Stimulated activated CD4-positive, alpha-beta T cell treated with anti-CD3 and anti-CD28 coated beads, Interleukin-2, amount 100 ng/mL, for 24 hours (primary cell): ENCODE measurements at places on chromosomes 6 and 20.

GRCh38 chr6:13071550-13072345 lies 256.6 kb downstream of the TBC1D7 start:
- no peak for DNase-seq

GRCh38 chr6:3750317-3751076 lies 1.0 kb downstream of the PXDC1 start:
- no peak for DNase-seq

GRCh38 chr20:63405102-63405730 lies 44.1 kb upstream of the CHRNA4 start:
- DNase-seq = no peak

DNA sequence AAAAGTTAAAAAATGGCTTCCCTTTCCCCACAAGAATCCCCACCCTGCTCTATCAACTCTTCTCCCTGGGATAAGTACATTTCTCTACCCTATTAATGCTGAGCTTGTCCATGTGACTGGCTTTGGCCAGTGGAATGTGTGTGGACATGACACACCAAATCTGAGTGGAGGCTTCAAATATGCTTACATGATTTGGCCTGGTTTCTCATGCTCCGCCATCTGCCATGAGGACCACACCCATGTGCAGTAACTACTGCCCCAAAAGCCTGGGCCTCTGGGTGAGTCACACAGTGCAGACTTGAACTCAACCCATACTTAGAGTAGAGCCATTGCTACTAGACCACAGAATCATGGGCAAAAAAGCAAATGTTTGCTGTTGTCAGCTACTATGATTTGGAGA lies 65.4 kb downstream of the PRND start:
- no peak for DNase-seq

GRCh38 chr6:31336896-31337496 lies 20.0 kb downstream of the HLA-B start:
- DNase-seq = no peak

- no peak for DNase-seq
Measured at GRCh38 chr6:113564371-113565171, 292.6 kb upstream of the MARCKS start.

GRCh38 chr6:63926950-63927927 lies 291.6 kb downstream of the PHF3 start:
- no peak for DNase-seq

GRCh38 chr20:24535941-24536730 lies 66.7 kb downstream of the SYNDIG1 start:
- DNase-seq = no peak

DNA sequence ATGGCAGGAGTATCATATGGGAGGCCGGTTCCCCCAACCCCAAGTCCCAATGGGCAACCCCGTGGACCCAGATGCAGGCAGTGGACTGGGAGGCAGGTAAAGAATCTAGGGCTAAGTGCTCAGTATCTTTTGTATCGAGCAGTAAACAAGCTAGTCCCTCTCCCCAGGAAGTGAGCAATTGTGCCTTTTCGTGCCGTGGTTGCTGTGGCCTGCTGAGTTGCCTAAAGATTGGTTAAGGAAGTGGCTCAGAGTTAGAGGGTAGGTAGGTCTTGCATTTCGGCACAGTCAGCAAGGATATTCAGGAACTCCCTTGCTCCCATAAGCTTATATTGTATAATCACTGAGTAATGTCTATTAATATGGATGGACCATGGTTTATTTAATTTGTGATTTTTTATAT lies 1.3 kb upstream of the DNAH8 start:
- peak; percentile 53 for DNase-seq

GRCh38 chr20:9705722-9706476 lies 133.0 kb downstream of the PAK5 start:
- no peak for DNase-seq

DNA sequence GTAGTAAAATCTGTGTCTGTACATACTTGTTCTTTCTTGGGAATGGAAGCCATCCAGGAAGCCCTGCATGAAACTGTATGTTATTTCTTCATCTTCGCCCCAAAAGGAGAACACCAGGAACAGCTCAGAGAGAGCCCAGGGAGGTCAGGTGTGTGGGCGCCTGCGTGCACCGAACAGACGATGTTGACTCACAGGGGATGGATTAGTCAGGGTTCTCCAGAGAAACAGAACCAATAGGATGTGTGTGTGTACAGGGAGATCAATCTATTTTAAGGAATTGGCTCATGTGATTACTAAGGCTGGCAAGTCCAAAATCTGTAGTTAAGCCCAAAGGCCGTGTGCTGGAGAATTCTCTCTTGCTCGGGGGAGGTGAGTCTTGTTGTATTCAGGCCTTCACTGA lies 45.7 kb downstream of the RNASET2 start:
- no peak for DNase-seq

DNA sequence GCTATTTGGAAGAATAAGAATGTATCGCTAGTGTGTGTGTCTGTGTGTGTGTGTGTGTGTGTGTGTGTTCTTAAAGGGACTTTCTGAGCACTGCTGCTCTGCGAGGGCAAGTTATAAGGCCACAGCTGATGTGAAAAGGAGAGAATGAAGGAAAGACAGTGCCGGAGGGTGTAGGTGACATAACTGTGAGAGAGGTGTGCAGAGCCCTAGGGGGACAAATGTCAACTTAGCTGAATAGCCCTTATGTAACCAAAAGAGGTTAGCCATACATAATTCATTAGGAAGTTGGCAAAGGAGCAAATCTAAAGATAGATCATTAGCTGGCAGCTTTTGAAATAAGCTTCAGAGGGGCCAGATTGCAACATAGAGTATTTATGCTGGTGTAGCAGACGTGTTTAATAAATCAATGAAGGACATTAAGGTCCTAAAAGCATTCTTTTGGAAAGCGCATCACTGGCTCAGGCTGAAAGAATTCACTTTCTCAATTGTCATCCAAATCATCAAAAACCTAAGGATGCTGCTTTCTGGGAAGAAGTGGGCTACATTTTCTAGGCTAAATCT lies 81.0 kb downstream of the NDUFAF5 start:
- DNase-seq = no peak

DNA sequence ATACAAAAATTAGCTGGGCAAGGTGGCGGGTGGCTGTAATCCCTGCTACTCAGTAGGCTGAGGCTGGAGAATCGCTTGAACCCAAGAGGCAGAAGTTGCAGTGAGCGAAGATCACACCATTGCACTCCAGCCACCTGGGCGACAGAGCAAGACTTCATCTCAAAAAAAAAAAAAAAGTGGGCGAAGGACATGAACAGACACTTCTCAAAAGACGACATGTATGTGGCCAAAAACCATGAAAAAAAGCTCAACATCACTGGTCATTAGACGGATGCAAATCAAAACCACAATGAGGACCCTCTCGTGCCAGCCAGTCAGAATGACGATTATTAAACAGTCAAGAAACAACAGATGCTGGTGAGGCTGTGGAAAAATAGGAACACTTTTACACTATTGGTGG lies 344.9 kb upstream of the JARID2 start:
- no peak for DNase-seq

GRCh38 chr6:170210651-170211403 lies 80.1 kb downstream of the DLL1 start:
- DNase-seq = peak; percentile 3

- peak; percentile 75 for DNase-seq
Measured at GRCh38 chr6:34055223-34055933, 90.5 kb downstream of the GRM4 start.

- DNase-seq = no peak
Measured at GRCh38 chr20:40900666-40901215, 127.9 kb upstream of the TOP1 start.

- DNase-seq = peak; percentile 59
Measured at GRCh38 chr6:63571361-63572043, 778 bp upstream of the LOC128125822 start.

- no peak for DNase-seq
Measured at GRCh38 chr6:14720411-14721102, 525.3 kb upstream of the JARID2 start.

GRCh38 chr6:143613749-143614148 lies 64.0 kb upstream of the PHACTR2 start:
- DNase-seq = no peak

GRCh38 chr20:32236048-32236533 lies 28.4 kb downstream of the POFUT1 start:
- no peak for DNase-seq

DNA sequence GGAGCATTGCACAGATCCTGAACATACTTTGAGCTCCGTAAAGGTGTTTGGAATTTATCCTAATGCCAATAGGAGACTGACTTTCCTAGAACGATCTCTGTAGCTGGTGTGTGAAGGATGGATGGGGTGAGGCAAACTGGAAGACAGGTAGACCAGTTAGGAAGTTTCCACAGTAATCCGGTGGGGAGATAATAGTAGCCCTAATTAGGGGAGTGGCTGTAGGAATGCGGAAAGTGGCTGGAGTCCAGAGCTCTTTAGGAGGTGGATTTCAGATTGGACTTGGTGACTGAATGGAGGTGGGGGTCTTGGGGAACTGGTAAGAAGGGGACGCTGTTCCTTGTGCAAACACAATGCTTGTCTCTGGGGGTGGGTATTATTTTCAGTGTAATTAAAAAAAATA lies 146.3 kb downstream of the SOX4 start:
- no peak for DNase-seq

DNA sequence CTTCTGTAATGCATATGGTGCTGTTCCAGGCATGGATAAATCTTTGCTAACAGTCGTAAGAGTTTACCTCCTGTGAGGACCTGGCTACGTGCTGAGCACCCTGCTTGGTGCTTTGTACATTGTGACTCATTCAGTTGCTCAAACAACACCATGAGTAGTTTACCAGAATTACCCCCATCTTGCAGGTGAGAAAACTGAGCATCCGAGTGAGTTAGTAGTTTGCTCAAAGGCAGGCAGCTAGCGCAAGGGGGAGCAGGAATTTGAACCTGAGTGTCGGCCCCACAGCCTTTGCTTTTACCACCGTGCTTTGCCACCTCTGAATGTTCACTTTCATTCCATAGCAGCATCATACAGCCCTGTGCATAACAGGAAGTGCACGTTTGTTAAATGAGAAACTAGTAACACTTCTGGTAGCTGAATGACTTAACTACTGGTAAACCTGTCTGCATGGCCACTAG lies 121.9 kb downstream of the MTHFD1L start:
- DNase-seq = peak; percentile 18

DNA sequence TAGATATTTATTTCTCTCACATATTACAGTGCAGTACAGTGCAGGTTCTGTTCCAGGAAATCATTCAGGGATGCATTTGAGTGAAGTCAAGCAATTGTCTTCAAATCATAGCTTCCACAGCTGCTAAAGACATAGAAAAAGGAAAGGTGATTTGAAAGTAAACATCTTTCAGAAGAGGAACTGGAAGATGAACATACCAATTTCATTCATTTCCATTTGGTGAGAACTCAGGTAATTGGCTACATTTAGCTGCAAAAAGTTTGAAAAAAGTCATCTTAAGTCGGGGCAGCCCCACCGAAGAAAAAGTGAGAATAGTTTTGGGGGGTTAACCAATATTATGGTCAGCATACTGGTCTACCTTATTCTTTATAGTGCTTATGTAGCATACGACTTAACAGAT lies 61.4 kb upstream of the IL20RA start:
- DNase-seq = no peak
